Activated CD8-positive, alpha-beta T cell treated with anti-CD3 and anti-CD28 coated beads, Interleukin-2, amount 10 ng/mL, durations not matched to agents 7 days and 5 days (primary cell): ENCODE measurements at places on chromosomes 5 and 9. TPM values are rescaled to one million over a fixed set of nuclear protein-coding genes. Genes with fewer than 3 reads are reported as not detected.

GRCh38 chr5:137487600-137487999 is 11.5 kb downstream of the SPOCK1 start:
- no peaks in the 10 kb centered on the region for H3K27me3 ChIP-seq
- H3K4me1 ChIP-seq = no peaks in the 10 kb centered on the region
- DNase-seq = no peak

GRCh38 chr9:71183251-71183650 is 61.8 kb upstream of the TRPM3 start:
- H3K27me3 ChIP-seq = no peaks in the 10 kb centered on the region
- H3K4me1 ChIP-seq = no peaks in the 10 kb centered on the region
- no peak overlapping the region for H3K27ac ChIP-seq

DNA sequence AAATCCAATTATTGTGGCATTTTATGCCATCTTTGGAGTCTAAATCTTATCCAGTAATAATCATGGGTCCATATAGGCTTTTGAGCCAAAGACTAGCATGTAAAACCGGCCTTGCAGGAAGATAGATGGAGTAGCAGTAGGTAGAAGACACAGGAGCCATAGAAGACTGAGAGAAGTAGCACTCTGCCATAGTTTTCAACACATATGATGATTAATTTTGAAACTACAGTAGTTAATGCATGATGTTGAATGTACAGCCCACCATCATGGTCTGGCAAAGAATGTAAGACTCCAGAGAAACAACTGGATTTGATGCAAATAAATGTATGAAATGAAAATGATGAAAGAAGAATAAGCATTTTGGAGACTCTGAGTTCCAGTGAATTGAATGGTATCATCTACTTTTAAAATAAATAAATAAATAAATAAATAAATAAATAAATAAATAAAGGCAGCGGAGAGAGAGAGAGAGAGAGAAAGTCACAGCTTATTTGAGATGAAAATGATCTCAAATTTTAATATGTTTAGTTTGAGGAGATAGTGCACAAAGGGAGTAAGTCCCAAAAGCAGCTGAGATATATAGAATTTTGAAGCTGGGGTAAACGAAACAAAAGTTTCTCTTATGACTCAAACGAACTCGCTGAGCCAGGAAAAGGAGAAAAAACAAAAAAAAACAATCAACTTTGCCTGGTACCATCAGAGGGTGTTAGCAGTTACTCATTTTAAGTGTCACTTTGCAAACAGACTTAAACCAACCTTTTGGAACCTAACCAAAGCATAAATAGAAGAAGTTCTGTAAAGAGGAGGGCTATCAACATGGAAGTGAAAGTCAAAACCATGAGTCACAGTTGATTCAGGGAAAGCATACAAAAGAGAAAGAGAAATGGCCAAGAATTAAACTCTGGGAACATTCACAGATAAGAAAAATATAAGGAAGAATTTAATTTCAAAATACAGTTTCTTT is 388.7 kb downstream of the CETN3 start:
- H3K4me3 ChIP-seq = no peak overlapping the region
- DNase-seq = no peak
- no peaks in the 10 kb centered on the region for H3K4me1 ChIP-seq
- H3K36me3 ChIP-seq = no peaks in the 10 kb centered on the region
- no peaks in the 10 kb centered on the region for H3K27me3 ChIP-seq

GRCh38 chr5:95958310-95959014 is 3.2 kb downstream of the ELL2 start:
- H3K36me3 ChIP-seq = no peaks in the 10 kb centered on the region
- peaks cover 3% of the 10 kb centered on the region for H3K27me3 ChIP-seq
- H3K27ac ChIP-seq = no peak overlapping the region

The APBA1 gene
- total RNA-seq = 0.13 TPM
